ENCODE measurements at places on chromosomes 13 and 19. TPM values are rescaled to one million over a fixed set of nuclear protein-coding genes. Genes with fewer than 3 reads are reported as not detected.
A peak's percentile ranks its signal among the peaks of the same experiment; 100 is the strongest.

GRCh38 chr13:111177081-111177711 is 62.1 kb downstream of the ARHGEF7 start:
- no peak for DNase-seq

DNA sequence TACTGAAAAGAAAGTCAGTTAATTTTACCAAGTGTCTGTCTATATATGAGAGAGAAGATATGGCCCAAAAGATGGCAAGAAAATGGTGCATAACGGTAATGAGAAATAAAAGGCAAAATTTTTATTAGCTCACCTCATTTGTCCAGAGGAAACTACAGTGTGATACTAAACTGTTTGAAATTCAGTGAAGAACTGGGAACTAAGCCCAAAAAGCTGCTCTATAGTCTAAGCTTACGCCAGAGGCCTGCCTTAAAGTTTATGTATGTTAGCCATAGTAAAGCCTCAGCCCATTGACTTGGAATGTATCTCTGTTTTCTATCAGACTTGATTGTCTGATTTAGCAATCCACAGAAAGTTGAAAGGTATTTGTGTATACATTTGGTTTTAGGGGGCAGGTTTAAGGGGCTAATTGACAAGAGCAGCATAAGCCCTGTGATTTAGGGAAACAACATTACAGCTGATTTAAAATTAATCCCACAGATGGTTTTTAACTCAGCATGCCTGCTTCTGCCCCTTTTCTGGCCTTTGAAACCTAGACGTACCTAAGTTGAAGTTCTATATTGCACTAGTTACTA is 91.0 kb upstream of the MAB21L1 start:
- no peak for DNase-seq

GRCh38 chr13:113875429-113875815 is 11.5 kb upstream of the GAS6 start:
- no peak for DNase-seq

- DNase-seq = peak; percentile 25
These were observed 91.8 kb upstream of the TSC22D1 start for GRCh38 chr13:44667943-44668342.

DNA sequence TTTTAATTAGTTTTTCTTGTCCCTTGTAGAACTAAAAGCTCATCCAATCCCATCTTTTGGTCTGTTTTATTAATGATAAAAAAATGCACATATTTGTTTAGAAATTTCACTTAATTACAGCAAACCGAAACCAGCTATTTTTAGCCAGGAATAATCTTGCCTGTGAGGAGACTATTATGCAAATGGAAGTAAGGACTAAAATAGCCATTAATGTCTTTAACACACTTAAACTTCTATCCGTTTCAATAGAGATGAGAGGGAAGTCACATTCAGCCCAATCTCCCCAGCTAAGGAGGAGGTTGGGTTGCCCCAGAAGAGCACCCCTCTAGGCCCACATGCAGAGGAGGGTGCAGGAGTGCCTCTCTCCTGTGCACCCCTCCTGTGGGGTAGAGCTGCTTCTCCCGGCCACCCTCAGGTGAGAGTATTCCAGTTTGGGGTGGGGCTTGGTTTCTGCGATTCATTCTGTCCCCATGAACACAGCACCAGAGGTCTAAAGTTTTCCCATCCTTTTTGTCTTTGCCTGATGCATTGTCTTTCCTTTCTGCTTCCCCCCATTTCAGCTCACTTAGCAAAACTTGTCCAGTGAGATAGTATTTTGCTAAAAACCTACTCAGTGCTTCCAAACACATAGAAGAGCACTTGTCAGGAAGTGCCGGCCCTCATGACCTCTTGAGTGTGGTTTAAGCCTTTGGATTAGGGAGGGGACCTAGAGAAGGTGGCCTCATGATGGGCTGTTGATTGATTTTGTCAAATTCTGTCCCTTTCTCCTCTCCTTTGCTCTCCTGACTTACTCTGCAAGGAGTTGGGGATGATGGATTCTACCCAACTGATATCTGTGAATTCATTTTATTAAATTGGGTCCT is 28.2 kb downstream of the FGF9 start:
- no peak for DNase-seq

GRCh38 chr13:106569233-106570095 is 1.5 kb upstream of the ARGLU1 start:
- no peak for DNase-seq

DNA sequence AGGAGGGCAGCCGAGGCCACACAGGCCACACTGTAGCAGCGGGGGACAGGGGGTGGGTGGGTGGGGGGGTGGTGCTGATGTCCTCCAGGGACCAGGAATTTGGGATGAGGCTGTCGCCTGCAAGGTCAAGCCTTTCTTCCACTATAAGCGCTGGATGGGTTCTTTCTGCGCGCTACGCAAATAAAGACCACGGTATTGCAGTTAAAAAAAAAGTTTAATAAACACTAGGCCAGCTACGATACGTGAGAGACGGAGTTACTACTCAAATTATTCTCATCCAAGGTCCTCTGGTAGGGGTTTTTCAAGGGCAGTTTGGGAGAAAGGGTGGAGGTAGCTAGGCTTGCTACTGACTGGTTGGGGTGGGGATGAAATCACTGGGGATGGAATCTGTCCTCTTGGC is 508 bp upstream of the ZNF44 start:
- DNase-seq = no peak

DNA sequence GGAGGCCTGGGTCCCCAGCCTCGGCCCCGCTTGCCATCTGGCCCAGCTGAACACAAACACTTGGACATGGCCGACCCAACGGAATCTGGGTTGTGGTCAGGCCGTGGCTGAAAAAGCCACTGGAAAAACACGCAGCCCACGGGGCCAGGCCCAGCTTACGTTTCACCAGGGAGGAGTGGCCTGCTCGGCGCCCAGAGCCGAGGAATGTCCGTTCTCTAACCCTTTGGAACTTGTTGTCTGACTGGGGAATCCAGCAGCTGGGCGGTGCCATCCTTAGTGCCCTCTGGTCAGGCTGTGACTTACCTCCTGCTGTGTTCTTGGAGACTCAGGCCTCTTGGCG is 13.8 kb downstream of the CILP2 start:
- no peak for DNase-seq

DNA sequence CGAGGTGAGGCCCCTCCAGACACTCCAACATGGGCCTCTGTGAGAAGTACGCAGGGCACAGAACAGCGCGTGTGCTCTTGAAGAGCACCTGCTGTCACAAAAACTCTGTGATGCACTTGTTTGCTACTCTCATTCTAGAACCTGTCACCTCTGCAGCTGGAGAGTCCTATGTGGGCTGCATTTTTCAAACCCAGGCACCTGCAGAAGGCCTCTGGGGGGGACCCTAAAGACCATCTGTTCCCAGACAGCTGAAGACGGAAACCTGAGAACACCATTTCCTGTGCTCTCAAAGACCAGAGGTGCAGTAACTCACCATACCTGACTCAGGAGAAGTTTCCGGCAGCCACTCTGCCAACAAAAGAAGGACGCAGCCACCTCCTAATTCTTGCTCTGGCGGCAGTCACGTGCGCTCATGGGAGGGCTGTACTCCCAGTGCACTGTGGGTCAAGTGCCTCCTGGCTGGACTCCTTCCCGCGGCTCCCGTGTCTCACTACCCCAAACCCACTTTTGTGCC is 28.1 kb downstream of the RANBP3 start:
- no peak for DNase-seq

DNA sequence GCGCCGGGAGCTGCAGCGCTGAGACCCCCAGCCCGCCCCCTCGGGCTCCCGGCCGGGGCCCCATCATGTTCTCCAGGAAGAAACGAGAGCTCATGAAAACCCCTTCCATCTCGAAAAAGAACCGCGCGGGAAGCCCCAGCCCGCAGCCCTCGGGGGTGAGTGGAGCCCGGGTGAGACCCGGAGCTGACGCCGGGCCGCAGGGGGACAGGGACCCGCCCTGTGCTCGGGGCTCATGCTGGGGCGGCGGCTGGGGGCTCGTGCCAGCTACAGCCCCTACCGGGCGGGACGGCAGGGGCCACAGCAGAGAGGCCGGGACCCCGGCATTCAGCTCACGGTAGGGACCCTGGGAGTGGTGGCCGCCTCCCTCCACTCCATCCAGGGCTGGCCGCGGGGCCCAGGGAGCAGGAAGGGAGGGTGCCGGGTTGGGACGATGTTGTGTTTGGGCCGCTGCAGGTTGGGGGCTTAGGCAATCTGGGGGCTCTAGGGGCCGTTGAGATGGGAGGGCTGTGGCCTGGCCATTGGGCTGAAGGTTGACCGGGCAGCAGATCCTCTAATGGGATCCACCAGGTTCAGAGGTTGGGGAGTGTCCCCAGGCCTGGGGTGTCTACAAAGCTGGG is 482 bp downstream of the ARHGAP45 start:
- no peak for DNase-seq

- no peak for DNase-seq
These were observed 2.8 kb downstream of the MRPS12 start for GRCh38 chr19:38933544-38933943.

DNA sequence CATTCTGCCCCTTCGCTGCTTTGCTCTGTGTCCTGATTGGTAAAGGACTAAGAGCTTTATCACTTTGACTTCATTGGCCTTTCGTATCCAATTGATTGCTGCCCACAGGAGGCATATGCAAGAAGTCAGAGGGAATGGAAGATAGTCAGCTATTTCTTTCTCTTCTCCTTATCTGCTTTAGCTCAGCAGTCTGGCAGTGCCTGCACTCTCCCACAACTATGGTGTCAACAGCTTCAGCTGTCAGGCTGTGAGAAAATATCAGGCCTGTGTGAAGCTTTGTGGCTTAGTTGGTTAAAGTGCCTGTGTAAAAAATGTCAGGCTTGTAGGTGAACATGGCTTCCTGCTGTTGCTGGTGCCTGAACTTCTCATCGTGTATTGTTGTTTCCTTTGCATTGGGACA is 243.0 kb downstream of the PCDH17 start:
- no peak for DNase-seq

GRCh38 chr19:33214596-33214995 is 11.1 kb downstream of the SLC7A10 start:
- no peak for DNase-seq

GRCh38 chr13:36918246-36919131 is 1.5 kb downstream of the SMAD9 start:
- DNase-seq = peak; percentile 46

DNA sequence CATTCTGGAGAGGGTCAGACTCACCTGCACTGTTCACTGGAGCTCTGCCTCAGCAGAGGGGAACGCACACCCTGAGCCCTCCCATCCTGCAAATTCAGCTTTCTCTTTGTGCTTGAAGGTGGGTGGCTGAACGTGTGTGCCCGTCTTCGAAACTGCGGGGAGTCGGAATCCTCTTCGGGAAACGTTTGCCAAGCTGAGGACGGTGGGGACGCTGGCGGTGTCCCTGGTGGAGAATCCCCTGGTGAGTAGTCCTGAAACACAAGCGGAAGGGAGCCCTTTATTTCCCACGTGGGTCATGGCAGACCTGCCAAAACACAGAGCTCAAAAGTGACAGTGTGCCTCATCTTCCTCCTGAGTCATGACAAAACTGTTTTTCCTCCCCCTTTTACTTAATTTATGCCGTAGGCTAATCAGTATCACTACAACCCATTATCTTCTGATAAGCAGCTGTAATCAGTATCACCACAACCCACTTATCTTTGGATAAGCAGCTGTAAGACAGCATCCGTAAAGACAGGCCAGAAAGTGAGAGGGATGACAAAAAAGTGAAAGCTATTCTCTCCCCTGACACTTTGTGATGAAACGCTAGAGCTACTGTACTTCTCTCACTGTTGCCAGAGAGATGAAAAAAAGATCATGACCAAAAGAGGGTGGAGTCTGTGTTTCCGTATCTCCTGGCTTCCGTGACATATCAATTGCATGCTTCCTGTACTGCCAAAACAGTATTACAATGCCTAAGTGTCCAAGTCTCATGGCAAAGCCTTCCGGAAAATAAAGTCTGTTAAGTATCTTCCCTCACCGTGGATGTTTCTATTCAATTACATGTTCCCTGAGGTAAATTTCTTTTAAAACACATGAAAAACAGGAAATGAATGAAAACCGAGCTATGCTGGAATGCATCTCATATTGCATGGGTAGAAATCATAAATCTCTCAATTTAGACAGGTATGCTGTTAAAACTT is 155.5 kb downstream of the TBC1D4 start:
- DNase-seq = no peak

DNA sequence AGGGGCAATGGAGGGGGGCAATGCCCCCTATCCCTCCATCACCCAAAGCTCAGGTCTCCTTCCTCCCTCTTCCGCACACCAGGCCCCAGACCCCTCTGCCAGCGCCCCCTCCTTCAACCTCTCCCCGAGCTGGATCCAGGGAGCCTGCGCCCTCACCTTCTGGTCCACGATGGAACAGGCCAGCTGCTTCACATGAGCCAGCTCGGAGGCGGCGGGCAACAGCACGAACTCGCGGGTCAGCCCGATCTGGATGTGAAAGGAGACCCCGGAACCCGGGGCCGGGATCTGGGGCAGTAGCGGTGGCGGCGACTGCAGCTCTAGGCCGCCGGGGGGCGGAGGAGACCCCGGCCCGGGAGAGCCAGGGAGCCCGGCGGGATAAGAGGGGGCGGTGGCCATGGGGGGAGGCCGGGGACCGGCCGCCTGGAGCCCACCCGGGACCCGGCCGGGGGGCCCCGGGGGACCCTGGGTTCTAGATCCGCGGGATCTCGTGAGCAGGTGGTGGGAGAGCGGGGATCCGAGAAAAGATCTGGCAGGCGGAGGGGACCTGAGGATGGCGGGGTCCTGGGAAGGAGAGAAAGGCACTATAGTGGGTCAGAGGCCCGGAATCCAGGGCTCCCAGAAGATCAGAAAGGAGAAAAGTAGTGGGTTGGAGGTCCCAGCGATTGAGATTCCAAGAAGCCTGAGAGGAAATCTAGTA is 791 bp downstream of the PRKD2 start:
- DNase-seq = no peak

GRCh38 chr13:97471711-97472110 is 37.7 kb downstream of the RAP2A start:
- DNase-seq = no peak

GRCh38 chr19:30113186-30113585 is 171.1 kb downstream of the URI1 start:
- DNase-seq = no peak

- DNase-seq = no peak
These were observed 709.8 kb downstream of the PCDH17 start for GRCh38 chr13:58341318-58341717.

GRCh38 chr13:113630804-113631203 is 27.2 kb downstream of the ATP4B start:
- DNase-seq = no peak

GRCh38 chr13:84873951-84874350 is 925.3 kb downstream of the SLITRK6 start:
- no peak for DNase-seq

- DNase-seq = no peak
These were observed 507 bp upstream of the SWSAP1 start for GRCh38 chr19:11373885-11374432.

GRCh38 chr13:109706015-109706715 is 80.2 kb downstream of the IRS2 start:
- DNase-seq = no peak

TINCR gene
- 0.63 TPM for polyA plus RNA-seq

CATSPERD gene
- polyA plus RNA-seq = not detected

KIR2DL4 gene
- polyA plus RNA-seq = not detected

LILRA1 gene
- 0.32 TPM for polyA plus RNA-seq

BRSK1 gene
- polyA plus RNA-seq = 14.7 TPM

CRLF1 gene
- polyA plus RNA-seq = 3.4 TPM

SLC46A3 gene
- polyA plus RNA-seq = 2.0 TPM

PAF1 gene
- 69.4 TPM for polyA plus RNA-seq

KLF1 gene
- polyA plus RNA-seq = 0.17 TPM

CGB7 gene
- 0.78 TPM for polyA plus RNA-seq

IFI30 gene
- polyA plus RNA-seq = 11.3 TPM

SIAH3 gene
- polyA plus RNA-seq = 1.2 TPM

DBP gene
- 9.5 TPM for polyA plus RNA-seq

RASAL3 gene
- polyA plus RNA-seq = 1.1 TPM

FBN3 gene
- 59.0 TPM for polyA plus RNA-seq

LACC1 gene
- polyA plus RNA-seq = 4.5 TPM

CGB1 gene
- polyA plus RNA-seq = not detected

PCDH20 gene
- 6.4 TPM for polyA plus RNA-seq

TNFSF13B gene
- 2.9 TPM for polyA plus RNA-seq

HOOK2 gene
- polyA plus RNA-seq = 78.3 TPM

LRRC25 gene
- polyA plus RNA-seq = 0.52 TPM

KIR2DL1 gene
- not detected for polyA plus RNA-seq
